ENCODE measurements at places on chromosomes 1 and 21. TPM values are rescaled to one million over a fixed set of nuclear protein-coding genes. Genes with fewer than 3 reads are reported as not detected.

Gene CORT
- not detected for total RNA-seq

Gene ATXN7L2
- 2.4 TPM for total RNA-seq

Gene C1orf53
- total RNA-seq, result 5.4 TPM

Gene TRABD2B
- total RNA-seq, result 2.8 TPM

Gene AMIGO1
- total RNA-seq, result 3.9 TPM

Gene ADAM30
- not detected for total RNA-seq

Gene ZNF644
- total RNA-seq, result 19.3 TPM

Gene CAMK1G
- 0.80 TPM for total RNA-seq

Gene CRNN
- not detected for total RNA-seq

Gene DNMT3L
- total RNA-seq, result 2.3 TPM

Gene BRDT
- not detected for total RNA-seq

Gene IGSF5
- not detected for total RNA-seq

Gene SH3BGR
- 2.1 TPM for total RNA-seq

Gene COL9A2
- 0.22 TPM for total RNA-seq

Gene CAMK2N1
- total RNA-seq, result 24.7 TPM
